ENCODE measurements at places on chromosomes 11 and 22.
A peak's percentile ranks its signal among the peaks of the same experiment; 100 is the strongest.

GRCh38 chr11:819943-820649 is 1.4 kb downstream of the PNPLA2 start:
- no peaks in the 10 kb centered on the region for H3K4me1 ChIP-seq
- DNase-seq = peak; percentile 94
- H3K27ac ChIP-seq = no peak overlapping the region
- H3K4me3 ChIP-seq = peak overlapping the region; percentile 81

DNA sequence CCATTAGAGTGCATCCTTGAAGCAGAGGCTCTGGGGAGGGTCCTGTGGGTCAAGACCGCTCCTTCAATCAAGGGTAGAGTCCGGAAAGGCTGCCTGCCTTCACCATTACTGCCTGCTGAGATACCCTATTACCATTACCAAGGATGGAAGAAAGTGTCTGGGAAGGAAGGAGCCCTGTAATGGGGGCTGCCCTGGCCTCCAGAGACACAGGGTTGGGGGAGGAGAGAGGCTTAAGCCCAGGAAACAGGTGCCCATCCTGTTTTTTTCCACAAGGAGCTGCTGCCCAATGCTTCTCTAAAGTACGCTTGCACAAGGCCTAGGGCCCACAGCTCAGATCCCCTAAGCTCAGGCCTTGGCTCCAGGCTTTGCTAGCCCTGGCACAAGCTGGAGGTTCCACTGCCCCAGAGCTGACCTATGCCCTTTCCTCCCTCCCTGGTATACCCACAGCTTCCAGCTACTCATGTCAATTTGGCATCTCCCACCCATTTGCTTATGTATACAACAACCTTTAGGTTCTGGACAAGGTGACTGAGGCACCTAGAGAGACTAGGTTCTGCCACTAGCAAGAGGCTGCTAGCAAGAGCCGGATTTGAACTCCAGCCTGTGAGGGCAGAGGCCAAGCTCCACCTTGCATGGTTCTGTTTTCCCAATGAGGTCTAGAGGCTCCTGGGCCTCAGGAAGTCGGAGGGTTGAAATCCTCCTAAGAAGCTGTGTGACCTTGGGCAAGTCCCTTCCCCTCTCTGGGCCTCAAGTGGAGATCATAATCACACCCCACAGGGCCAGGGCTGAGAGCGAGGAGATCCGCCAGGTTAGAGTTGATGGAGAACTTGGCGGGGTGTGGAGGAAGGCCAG is 1.5 kb upstream of the PLCB3 start:
- peaks cover 15% of the 10 kb centered on the region for H3K36me3 ChIP-seq
- DNase-seq = peak; percentile 84
- no peak overlapping the region for H3K4me3 ChIP-seq
- no peak overlapping the region for H3K27ac ChIP-seq

DNA sequence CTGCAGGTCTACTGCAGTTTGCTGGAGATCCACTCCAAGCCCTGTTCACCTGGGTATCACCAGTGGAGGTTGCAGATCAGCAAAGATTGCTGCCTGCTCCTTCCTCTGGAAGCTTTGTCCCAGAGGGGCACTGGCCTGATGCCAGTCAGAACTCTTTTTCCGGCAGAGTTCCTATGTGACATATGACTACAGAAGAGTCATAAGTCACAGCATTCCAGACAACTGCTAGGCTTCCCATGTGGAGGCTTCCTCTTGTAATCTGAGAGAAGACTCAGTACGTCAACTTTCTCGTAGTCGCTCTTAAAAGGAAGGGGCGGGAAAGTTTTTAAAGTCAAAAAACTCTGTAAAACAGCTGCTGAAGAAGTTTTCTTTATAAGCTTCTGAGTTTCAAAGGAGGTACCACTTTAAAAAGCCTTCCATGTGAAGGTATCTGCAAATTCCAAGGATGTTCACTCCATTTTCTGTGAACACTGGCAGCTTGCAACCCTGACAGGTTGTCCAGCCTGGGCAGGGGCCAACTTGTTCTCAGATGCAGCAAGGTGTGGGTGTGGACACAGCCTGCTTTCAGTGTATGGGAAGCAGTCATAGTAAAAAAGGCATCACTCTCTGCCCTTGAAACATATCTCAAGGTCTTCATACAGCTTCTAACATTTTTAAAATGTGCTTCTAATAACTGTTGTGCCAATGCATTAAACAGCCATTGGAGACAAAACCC is 97.8 kb downstream of the ME3 start:
- no peak overlapping the region for H3K27ac ChIP-seq
- H3K36me3 ChIP-seq = no peaks in the 10 kb centered on the region
- H3K4me1 ChIP-seq = peaks cover 17% of the 10 kb centered on the region
- H3K4me3 ChIP-seq = no peak overlapping the region
- H3K27me3 ChIP-seq = no peaks in the 10 kb centered on the region

DNA sequence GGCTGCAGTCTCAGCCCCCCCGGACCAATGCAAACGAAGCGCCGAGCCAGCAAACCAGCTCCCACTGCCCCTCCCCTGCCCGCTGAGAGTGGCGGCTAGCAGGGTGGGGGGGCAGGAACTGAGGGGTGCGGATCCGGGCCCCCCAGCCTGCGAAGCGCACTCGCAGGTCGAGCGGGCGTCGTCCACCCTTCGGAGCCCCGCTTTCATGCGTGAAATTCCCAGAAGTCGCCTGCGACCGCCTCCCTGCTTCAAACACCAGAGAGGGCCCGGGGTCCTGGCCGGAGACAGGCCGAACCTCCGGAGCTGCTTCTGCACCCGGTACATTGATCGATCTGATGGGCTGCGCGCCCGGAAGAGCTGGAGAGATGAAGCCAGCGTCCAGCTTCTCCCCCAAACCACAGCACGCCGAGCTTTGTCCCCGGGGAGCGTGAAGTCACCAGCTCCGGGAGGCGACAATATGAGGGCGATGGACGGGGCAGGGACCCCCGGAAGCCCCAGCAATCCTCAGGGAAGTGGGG is 646 bp upstream of the PATZ1 start:
- peak overlapping the region; percentile 95 for H3K27ac ChIP-seq
- H3K4me3 ChIP-seq = peak overlapping the region; percentile 86
- DNase-seq = no peak
- H3K36me3 ChIP-seq = peaks cover 30% of the 10 kb centered on the region
- no peaks in the 10 kb centered on the region for H3K27me3 ChIP-seq

Data from endodermal cell (in vitro differentiated cells).